Activated T-helper 1 cell treated with Interleukin-2 at 50 U/mL for 16 hours (primary cell): ENCODE measurements at places on chromosomes 11 and 22.

DNA sequence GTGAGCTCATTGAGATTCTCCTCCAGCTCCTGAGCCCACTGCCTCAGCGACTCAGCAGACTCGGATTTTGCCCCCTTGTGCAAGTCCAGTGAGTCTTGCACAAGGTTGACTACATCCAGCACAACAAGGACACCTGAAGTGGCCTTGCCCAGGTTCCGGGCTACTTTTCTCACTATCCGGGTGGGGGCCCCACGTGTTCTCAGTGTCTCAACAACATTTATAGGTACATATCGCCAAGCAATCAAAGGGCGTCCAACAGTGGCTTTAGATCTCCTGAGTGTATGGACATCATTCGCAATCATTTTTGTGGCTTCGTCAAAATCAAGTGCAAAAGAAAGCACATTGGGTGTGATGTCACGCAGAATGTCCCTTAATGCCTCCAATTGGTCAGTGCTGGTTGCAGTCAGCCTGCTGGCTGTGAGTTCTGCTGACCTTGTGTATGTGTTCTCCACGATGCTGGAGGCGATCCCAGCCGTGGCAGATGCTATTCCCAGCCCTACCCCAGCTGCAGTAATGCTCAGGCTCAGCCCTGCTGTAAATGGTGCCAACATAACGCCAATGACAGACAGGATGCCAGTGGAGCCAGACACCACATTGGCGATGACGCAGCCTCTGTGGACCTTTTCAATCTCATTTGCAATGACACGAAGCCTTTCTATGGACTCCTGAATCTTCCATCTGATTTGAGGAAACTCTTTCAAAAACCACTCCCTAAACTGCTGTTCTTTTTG lies 10.3 kb downstream of the APOL4 start:
- no peak for DNase-seq

GRCh38 chr11:69539416-69540117 lies 58.1 kb downstream of the LINC01488 start:
- no peak for DNase-seq

- DNase-seq = no peak
Measured at GRCh38 chr11:42620796-42621195, 691.0 kb upstream of the API5 start.

GRCh38 chr11:75576499-75576918 lies 14.5 kb downstream of the SERPINH1 start:
- no peak for DNase-seq

- no peak for DNase-seq
Measured at GRCh38 chr11:47460571-47461235, 11.8 kb upstream of the RAPSN start.

DNA sequence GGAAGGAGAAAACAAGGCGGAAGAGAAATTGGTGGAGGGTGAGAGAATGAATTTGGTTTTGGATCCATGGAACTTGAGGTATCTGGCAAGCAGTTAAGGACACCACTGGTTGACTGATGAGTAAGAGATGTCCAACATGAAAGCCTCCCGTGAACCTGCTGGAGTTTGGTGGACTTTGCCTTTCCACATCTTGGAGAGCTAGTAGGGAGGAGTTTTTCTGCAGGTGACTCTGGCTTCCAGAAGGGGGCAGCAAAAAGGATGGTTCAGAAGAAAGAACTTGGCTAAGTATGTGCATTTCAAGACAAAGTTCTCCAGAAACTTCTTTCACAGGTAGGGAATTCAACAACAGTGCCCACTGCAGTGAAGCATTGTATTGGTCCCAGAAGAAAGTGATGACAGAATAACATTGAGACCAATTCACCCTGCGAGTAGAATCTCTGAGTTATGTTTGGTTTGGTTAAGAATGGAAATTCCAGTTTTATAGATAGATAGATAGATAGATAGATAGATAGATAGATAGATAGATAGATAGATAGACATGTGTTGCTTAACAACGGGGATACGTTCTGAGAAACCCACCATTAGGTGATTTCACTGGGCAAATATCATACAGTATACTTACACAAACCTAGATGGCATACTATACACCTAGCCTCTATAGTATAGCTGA lies 28.5 kb downstream of the DCDC1 start:
- DNase-seq = no peak

DNA sequence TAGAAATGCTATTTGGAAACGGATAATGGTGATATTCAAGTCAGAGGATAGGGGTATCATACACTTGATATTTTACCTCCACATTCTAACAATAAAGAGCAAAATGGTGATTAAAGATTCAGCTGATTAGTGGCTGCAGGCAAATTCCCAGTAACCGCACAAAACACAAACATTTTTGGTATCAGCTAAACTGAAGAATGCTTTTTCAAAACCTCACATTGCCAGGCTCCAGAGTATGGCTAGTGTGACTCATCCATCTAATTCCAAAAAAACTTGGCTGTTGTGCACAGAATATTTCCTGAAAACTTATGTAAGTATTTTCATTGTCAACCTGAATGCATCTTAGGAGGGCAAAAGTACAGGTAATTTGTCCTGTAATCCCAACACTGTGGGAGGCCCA lies 10.9 kb downstream of the SRPRA start:
- DNase-seq = no peak

GRCh38 chr11:130886704-130887103 lies 29.6 kb downstream of the SNX19 start:
- DNase-seq = no peak
